ENCODE measurements at places on chromosomes 3 and 15.

DNA sequence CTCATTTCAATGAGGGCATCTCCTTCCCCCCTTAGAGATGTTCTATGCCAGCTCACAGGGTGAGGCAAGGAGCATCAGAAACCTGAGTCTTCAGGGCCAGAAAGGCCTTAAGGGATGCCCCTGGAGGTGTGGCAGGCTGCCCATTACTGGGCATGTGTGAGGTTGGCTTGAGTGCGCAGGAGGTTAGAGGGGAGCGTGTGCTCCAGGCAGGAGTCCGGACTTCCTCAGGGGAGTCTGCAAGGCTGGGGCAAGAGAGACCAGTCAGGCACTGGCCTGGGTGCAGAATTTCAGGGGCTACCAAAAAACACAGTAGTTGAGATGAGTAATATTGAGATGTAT lies 1.9 kb downstream of the LOXL1 start:
- no peak for DNase-seq

GRCh38 chr15:69793781-69794451 lies 303.8 kb downstream of the TLE3 start:
- no peak for DNase-seq

DNA sequence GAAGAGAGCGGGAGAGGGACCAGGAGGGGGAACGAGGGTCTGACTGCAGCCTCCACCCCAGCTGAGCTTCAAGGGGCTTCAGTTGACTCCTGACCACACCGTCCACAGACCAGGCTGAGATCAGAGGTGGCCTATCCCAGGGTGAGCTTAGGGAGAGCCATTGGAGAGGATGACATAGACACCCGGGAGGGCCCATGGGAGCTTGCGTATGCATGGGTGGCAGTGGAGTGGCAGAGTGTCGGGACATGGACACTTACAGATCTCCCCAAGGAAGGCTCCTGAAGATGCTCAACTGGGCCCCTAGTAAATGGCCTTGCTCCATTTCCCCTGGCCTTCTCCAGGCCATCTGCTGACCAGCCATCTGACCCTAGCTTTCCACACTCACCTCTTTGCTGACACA lies 12.6 kb upstream of the ALAS1 start:
- no peak for DNase-seq

DNA sequence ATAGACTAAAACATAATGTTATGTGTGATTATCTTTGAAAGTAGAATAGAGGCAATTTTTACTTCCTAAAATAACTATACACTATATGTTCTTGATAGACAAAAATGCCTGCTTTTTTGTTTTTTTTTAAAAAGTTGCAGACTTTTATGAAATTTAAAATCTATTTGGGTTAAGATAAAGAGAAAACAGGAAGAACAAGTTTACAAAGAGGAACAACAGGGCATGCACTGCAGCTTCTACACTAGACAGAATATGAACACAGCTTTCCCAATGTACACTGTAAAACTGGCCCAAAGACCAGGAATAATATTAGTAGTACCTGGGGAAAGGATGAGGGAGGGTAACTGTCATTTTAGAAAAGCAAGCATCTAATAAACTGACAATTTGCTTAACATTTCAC lies 53.7 kb downstream of the NR1I2 start:
- DNase-seq, result no peak

DNA sequence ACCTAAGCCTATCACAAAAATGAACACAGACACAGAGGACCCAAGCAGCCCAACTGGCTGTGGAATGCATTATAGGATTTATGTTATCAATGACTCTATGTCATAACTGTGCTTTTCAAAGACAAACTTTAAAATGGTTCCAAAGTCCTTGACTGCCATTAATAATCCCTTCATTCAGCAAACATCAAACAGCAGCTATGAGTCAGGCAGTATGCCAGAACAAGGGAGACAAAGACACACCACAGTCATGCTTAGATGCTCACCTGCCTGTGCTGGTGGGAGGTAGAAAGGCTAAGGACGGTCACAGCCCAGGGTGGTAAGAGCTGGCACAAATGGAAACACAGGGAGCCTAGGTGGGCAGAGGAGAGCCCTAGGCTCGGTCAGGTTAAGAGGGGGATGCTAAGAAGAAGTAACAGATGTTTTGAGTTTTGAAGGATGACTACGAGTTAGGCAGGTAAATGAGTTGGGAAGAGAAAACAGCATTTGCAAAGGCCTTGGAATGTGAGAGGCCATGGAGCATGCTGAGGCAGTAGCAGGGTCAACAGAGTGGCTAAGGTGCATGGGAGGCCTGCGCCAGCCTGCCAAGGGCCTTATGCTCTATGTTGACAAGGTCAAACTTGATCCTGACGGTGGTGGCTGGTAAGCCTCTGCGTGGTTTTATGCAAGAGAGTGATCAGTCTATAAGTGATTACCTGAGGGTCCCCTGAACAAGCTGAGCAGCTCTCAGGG lies 23.0 kb downstream of the NMNAT3 start:
- no peak for DNase-seq

DNA sequence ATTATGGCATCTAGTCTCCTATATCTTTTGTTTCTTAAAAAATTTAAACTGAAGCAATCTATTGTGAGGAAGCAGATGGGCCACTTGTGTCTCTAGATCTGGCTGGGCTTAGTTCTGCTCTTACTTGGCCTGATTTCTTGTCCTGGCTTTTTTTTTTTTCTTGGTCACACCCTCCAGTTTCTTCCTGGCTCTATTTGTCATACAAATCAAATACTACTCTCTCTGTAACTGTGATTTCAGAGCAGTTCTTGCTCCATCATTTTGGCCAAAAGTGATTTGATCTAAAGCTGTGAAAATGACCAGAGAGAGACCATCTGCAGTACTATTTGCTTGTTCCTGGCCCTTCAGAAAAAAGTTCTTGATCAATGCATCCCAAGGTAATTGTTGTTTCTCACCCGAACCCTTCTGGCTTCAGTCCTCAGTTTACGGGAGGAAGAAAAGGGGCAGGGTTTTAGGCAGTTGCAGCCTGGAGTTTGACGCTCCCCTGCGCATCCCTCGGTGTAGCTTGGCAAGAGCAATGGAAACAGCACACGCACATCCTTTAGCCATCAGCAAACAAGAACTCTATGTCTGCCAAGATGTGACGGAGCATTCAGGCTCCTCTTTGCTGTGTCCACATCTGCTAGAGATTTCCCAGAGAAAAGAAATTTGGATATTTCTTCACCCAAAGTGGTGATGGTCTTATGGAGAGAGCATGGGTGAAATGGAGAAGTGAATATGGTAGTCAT lies 31.6 kb downstream of the CHST2 start:
- DNase-seq, result no peak

GRCh38 chr3:15325228-15325627 lies 7.2 kb downstream of the SH3BP5 start:
- no peak for DNase-seq

GRCh38 chr3:45932112-45932511 lies 11.2 kb upstream of the CXCR6 start:
- DNase-seq, result no peak

GRCh38 chr3:97197083-97197482 lies 382.7 kb downstream of the EPHA6 start:
- no peak for DNase-seq

DNA sequence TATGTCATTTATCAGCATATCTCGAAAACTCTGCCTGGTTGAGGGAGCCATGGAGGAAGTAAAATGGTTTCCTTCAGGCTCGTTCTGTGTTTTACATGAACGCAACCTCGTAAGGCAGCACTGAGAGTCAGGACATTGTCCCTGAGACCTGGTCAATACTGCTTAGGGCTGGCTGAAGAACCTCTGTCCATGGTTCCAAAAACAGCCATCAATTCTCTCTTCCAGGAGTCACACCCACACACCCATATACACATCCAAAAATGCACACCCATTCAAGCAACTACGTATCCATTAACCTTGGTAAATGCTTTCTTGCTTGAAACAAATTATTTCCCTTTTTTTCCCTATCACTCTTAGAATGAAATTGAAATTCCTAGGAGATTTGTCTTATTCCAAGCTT lies 91.0 kb upstream of the CHL1 start:
- no peak for DNase-seq

Measured in activated naive CD8-positive, alpha-beta T cell treated with anti-CD3 and anti-CD28 coated beads for 36 hours (primary cell).